Upper lobe of right lung (tissue), 1 donor: ENCODE measurements at places on chromosomes 16 and 17. TPM values are rescaled to one million over a fixed set of nuclear protein-coding genes. Genes with fewer than 3 reads are reported as not detected.

DNA sequence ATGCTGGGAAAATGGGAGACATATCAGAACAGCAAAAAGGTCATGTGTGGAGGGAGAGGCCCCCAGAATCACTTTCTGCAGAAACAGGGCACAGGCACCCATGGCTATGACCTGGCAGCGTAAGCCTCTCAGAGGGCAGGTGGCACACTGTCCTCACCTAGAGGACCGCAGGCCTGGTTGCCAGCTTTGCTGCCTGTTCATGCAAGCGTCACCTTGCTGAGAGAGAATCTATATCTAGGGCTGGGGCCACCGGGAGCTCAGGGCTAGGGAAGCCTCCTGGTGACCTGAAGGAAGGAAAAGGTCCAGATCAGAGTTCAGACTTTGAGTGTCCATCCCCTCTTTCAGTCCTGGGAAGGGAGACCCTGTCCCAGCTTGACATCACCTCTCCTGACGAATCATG, 78.7 kb downstream of the GOSR1 start:
- H3K4me1 ChIP-seq: no peaks in the 10 kb centered on the region
- H3K27me3 ChIP-seq: no peaks in the 10 kb centered on the region
- H3K27ac ChIP-seq: no peak overlapping the region
- no peaks in the 10 kb centered on the region for H3K36me3 ChIP-seq

GRCh38 chr16:77650761-77651160, 71.6 kb upstream of the NUDT7 start:
- H3K27ac ChIP-seq: no peak overlapping the region
- no peaks in the 10 kb centered on the region for H3K27me3 ChIP-seq

DNA sequence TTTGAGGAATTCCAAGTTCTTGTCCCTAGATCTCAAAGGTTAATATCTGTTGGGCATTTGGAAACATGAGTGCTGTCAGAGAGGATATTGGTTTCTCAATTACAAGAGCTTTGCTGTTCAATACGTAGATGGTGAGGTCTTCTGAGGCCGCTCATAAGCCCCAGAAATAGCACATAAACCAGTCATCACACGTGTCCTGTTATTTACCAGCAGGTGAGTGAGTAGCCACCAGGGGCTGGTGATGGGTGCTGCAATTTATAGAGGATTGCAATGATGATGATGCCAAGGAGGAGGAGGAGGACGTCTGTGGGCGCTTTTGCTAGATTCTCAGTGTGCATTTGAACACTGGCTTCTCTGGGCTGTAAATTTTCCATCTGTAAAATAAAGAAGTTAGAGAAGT, 89.0 kb downstream of the SALL1 start:
- DNase-seq: no peak
- no peaks in the 10 kb centered on the region for H3K4me1 ChIP-seq
- no peaks in the 10 kb centered on the region for H3K27me3 ChIP-seq
- no peak overlapping the region for H3K4me3 ChIP-seq
- H3K36me3 ChIP-seq: no peaks in the 10 kb centered on the region

DNA sequence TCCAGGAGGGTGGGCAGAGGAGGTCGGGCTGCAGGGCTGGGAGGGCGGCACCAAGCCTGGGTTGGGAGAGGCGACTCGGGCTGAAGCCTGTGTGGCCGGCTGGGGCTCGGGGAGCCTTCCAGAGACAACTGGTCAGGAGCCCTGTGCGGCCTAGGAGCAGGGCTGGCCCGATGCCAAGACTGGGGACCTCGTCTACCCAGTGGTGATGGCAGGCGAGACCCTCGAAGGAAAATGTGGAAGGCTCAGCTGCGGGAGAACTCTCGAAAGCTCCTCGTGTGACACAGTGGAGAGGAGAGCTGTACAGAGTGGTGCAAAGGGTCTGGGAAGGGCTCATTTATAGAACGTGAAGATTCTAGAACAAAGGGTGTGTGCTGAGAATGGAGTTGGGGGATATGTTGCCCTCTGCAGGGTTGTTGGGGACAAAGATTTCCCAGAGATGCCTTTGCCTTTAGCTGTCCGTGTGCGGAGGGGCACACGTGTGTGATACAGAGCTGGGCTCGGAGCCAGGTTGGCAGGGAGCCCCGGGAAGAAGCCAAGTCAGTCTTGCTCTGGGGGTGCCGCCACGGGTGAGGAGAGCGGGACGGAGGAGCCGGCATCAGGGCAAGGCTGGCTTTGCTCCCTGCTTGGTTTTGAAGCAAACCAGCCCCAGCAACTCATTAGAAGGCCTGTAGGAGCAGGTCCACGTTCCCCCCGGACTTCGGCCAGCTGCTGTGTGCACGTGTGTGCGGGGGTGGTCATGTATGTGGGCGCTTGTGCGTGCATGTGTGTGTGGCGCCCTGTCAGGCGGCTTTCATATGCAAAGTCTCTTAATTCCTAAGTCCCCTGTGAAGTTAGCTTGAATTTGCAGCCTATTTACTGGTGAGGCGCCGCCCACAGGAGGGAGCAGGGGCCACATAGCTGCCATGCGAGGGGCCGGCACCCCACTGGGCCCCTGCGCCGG, 132.4 kb upstream of the CHMP6 start:
- DNase-seq: no peak
- H3K27me3 ChIP-seq: no peaks in the 10 kb centered on the region
- H3K36me3 ChIP-seq: peaks cover 9% of the 10 kb centered on the region
- H3K4me1 ChIP-seq: peaks cover 13% of the 10 kb centered on the region
- no peak overlapping the region for H3K4me3 ChIP-seq

DNA sequence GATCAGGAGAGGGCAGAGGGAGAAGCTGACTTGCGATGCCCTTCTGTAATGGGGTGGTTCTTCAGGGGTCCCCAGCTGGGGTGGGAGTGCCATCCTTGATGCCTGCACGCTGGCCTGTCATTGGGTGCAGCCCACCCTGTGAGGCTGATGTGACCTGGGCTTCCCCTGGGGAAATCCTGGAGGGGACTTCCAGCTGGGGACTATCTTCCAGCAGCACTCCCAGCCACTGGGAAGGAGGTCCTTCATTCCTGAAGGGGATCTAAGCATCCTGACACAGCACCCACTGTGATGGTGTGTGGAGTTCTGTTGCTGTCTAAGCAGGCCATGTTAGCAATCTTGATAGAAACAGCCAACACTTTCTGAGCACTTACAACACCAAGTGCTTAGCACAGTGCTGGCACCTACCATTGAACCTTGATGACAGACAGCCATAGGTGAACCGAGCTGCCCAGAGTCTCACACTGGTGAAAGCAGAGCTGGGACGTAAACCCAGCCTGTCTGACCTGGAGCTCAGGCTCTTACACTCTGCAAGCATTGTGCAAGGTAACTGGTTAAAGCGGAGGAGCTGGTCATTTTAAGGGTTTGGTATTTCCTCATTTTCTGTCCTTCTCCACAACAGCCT, 211.3 kb downstream of the CCDC182 start:
- no peak overlapping the region for H3K4me3 ChIP-seq
- no peak for DNase-seq
- no peaks in the 10 kb centered on the region for H3K4me1 ChIP-seq
- H3K27me3 ChIP-seq: no peaks in the 10 kb centered on the region

- no peak overlapping the region for H3K4me3 ChIP-seq
- no peaks in the 10 kb centered on the region for H3K4me1 ChIP-seq
- H3K27ac ChIP-seq: no peak overlapping the region
- no peak for DNase-seq
- H3K27me3 ChIP-seq: peaks cover 34% of the 10 kb centered on the region
- H3K36me3 ChIP-seq: no peaks in the 10 kb centered on the region
These were observed 849.1 kb upstream of the RBFOX1 start for GRCh38 chr16:6483469-6484033.

DNA sequence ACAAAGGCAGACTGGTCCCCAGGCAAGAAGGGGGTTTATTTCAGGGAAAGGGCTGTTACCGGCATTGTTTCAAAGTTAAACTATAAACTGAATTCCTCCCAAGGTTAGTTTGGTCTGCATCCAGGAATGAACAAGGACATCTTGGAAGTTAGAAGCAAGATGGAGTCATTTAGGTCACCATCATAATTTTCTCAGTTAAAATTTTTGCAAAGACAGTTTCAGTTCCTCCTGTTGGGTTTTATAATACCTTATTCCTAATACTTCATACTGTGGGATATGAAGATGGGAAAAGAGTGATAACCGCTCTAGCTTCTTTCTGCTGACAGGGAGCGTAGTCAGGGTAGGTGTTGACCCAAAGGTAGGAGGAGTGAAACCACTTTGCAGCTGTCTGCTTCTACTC, 24.8 kb downstream of the PMM2 start:
- H3K4me3 ChIP-seq: no peak overlapping the region
- peaks cover 65% of the 10 kb centered on the region for H3K36me3 ChIP-seq
- peaks cover 4% of the 10 kb centered on the region for H3K4me1 ChIP-seq
- H3K27ac ChIP-seq: no peak overlapping the region
- no peak for DNase-seq
- H3K27me3 ChIP-seq: no peaks in the 10 kb centered on the region

DNA sequence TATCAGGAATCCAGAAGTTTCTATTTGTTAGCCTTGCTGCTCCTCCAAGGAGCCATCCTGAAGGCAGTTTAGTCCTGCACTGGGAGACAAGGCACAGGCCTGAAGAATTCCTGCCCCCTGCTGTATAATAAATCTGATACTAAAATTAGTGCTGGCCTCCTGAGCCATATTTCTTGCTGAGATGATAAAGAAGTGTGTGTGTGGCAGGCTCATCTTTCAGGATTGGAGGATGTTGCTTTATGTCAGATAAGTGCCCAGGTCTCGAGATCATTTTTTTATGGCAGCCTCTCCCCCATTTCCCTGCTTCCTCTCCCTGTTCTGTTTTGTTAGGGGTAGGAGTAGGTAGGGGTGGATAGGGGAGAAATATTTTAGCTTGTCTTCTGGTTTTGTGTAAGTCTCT, 26.0 kb downstream of the MSI2 start:
- no peak for DNase-seq
- no peaks in the 10 kb centered on the region for H3K36me3 ChIP-seq
- no peaks in the 10 kb centered on the region for H3K4me1 ChIP-seq
- H3K27me3 ChIP-seq: no peaks in the 10 kb centered on the region
- no peak overlapping the region for H3K27ac ChIP-seq
- no peak overlapping the region for H3K4me3 ChIP-seq

GRCh38 chr17:20266806-20267458, 200.4 kb downstream of the LGALS9B start:
- no peaks in the 10 kb centered on the region for H3K27me3 ChIP-seq
- H3K4me1 ChIP-seq: no peaks in the 10 kb centered on the region
- H3K4me3 ChIP-seq: no peak overlapping the region
- peaks cover 4% of the 10 kb centered on the region for H3K36me3 ChIP-seq
- no peak overlapping the region for H3K27ac ChIP-seq

GRCh38 chr17:14701886-14702285, 401.0 kb downstream of the HS3ST3B1 start:
- no peak for DNase-seq
- no peaks in the 10 kb centered on the region for H3K36me3 ChIP-seq
- H3K4me3 ChIP-seq: no peak overlapping the region
- H3K4me1 ChIP-seq: no peaks in the 10 kb centered on the region
- H3K27me3 ChIP-seq: no peaks in the 10 kb centered on the region

DNA sequence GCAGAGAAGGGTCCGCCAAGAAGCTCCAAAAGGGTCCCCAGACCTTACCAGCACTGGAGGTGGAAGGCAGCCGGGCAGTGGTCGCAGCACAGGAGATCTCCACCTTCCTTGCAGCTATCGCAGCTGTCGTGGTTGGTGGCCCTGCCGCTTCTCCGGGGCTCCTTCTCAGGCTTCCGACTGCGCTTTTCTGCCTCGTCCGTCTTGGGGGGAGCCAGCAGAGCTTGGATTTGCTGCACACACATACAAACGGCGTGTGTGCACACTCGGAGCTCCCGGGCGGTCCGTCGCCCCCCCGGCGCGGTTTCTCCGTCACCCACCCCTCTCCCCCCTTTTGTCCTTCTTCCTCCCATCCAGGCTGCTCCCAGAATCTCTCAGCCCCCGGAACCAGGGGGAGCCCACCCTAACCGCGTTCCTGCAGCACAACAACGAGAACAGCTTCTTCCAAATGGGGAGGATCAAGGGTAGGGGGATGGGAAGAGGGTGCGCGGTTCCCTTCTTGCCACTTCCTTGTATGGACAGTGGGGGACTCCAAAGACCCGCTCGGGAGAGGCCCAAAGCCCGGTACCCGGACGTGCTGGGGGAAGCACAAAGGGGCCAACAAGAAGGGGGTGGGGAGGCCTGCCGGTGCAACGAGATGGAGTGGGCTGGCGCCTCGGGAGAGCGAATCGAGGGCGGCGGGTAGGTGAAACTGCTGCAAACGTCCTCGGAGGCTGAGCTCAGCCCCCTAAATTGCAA, 1.1 kb downstream of the PHF12 start:
- H3K27ac ChIP-seq: peak overlapping the region; percentile 95
- H3K27me3 ChIP-seq: no peaks in the 10 kb centered on the region
- peaks cover 41% of the 10 kb centered on the region for H3K4me1 ChIP-seq
- H3K36me3 ChIP-seq: no peaks in the 10 kb centered on the region
- DNase-seq: peak; percentile 81

DNA sequence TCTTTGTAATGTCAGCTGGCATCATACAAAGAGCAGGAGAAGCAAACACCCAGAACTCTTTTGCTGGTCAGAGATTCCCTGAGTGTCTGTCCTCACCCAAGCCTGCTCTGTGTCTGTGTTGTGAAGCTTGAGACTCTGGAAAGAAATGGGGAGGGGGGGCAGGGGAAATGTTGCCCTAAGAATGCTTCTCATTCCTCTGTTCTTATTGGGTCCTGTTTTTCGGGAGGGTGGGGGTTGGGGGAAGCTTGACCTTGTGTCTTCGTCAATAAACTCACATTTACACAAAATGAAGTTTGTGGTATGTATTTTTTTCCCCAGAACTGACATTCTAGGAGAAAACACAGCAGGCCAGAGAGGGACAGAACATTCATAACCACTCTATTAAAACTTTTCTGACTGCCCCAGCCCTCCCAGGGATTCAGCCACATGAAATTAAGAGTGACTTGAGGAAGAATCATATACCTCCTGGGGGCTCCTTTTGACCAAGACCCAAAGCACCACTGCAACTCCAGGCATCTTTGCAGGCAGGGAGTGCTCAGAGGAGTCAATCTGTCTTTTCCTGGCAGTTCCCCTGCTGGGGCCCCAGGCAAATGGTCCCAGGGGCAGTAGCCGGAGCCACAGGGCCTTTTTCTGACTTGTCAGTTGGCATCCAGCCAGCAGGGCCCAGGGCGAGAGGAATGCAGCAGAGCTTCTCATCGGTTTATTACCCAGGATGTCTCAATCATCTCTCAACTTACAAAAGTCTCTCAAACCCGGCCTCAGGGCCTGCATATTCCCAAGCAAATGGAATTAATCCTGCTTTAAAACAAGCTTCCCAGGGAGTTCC, 5.1 kb upstream of the RASL10B start:
- no peak overlapping the region for H3K4me3 ChIP-seq
- DNase-seq: no peak
- H3K27me3 ChIP-seq: no peaks in the 10 kb centered on the region
- H3K4me1 ChIP-seq: peaks cover 11% of the 10 kb centered on the region
- H3K27ac ChIP-seq: no peak overlapping the region
- peaks cover 36% of the 10 kb centered on the region for H3K36me3 ChIP-seq

DNA sequence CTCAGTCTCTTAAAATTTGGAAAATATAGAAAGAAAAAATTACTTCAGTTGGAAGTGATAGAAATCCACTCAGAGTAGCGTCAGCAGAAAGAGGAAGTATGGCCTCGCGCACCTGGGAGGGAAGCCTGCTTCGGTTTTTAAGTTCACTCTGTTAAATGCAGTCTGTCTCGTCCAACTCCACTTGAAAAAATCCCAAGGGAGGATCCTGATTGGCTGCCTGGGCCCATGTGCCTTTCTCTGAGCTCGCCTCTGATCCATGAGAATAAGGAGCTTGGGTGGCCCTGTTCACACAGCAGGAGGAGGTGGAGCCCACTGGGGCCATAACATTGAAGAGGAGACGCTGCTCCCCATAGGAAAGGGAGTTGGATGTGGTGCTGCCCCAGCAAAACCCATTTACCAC, 40.7 kb downstream of the DNAJA2 start:
- H3K27me3 ChIP-seq: no peaks in the 10 kb centered on the region
- H3K4me3 ChIP-seq: no peak overlapping the region
- H3K27ac ChIP-seq: no peak overlapping the region
- no peaks in the 10 kb centered on the region for H3K4me1 ChIP-seq
- no peak for DNase-seq
- H3K36me3 ChIP-seq: no peaks in the 10 kb centered on the region

The OR1A1 gene
- not detected for total RNA-seq

The RAB37 gene
- total RNA-seq: 6.8 TPM

The CEP295NL gene
- total RNA-seq: 4.2 TPM

The STX1B gene
- total RNA-seq: 0.58 TPM
